ENCODE measurements at places on chromosomes 1 and 21.

DNA sequence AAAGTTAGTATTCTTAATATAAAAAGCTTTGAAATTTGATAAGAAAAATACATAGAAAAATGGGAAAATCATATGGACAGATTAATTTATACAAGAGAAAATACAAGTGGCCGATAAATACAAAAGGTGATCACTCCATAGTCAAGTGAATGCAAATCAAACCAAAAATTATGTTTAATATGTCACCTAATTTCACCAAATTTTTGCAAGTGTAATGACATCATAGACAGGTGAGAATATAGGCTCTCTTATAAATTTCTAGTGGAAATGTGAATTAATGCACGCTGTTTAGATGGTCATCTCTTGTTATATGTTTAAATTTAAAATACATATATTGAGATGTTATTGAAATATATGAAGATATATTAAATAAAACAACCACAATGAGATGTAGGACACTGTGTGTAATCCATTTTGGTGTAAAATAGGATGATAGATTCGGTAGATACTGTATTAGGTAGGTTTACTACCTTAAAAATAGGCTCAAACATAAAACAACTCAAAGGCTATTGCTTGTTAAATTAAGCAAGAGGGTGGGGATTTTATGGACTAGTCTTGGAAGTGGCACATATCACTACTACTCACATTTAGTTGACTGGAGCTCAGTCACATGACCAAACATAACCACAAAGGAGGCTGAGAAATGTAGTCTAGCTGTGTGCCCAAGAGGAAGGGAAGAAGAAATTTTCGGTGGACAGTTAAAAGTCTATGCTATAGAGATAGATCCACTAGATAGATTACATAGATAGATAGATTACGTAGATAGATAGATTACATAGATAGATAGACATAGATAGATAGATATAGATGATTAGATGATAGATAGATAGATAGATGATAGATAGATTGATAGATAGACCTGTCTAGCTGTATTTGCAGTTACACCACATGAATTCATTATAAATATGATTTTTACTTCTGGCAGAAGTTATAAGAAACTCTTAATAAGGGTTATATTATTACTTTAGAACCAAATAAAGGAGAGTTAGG lies 9.2 kb downstream of the INSL5 start:
- DNase-seq: no peak

GRCh38 chr1:230284891-230285290 lies 141.2 kb downstream of the PGBD5 start:
- no peak for DNase-seq

GRCh38 chr1:164423136-164423535 lies 135.8 kb upstream of the PBX1 start:
- DNase-seq: no peak

DNA sequence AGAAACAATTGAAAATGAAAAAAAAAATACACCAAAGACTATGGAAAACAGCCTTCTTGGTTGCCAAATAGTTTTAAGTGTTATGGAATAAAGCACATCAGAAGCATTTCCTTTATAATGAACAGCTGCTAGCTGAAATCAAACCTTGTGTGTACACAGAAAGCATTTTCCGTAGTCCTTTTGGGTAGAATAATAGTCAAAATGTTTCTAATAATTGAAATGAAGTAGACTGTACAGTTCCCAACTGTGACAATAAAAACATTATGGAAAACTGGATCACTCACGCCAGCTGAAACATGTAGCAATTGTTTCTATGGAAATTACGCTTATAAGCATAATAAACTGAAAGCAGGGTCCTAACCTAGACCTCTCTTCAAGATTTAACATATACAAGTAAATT lies 856.3 kb upstream of the B3GALT2 start:
- DNase-seq: no peak

DNA sequence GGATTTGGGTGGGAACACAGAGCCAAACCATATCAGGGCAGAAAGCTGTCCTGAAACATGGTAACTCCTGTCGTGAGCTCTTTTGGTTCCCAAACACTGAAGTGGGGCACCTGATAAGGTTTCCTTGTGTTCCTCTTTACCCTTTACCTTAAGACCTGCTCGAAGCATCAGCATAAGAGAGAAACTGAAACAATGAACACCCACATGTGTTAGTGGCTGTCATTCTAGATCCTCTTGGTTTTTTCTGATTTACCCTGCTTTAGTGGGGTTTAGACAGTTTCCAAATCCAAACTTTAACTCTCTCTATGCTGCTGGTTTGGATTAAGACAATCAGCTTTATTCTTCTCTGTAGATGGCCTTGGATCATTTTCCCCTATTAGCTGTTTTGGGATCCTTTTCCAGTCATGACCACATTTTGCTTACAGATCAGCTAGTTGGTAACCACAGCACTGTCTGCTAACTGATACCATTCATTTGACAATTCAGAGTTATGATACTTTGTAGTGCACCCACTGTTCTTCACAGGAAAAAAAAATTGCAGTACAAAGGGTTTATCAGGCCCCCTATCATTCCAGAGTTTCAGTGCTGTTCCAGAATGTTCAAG lies 975 bp upstream of the MNDA start:
- DNase-seq: no peak

DNA sequence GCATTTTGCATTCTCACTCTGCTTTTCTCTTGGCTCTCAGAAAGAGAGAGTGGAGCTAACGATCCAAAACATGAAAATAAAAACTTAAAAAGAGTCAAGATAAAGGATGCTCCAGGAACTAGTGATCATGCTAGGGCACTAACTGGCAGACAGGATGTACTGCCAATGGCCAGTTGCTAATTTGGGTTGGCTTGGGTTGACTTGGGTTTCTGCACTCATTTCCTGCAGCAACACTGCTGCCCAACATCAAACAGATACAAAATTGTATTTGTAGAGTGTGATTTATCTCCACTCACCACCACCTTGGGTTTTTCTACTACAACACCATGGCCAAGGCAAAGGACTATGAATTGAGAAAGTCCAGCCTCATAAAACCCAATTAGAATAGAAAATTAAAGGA lies 662.3 kb upstream of the PTBP2 start:
- no peak for DNase-seq

DNA sequence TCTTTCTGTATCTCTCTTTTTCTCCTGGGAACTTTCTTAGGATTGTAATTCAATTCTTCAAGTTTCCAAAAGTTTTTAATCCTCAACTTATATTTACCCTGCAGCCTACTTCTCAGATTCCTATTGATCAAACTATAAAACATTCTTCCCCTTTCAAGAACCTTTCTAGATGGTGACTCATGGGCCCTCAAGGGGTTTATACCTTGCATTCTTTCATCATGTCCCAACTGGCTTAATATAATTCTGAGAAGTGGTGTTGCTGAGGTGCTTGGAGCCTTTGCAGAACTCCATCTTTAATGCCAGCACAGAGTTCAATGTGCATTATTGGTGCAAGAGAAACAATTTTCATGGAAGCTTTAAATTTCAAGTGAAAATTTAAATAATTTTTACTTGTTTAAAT lies 273.4 kb downstream of the VAV3 start:
- DNase-seq: no peak

GRCh38 chr1:228292609-228292911 lies 84.7 kb downstream of the OBSCN start:
- no peak for DNase-seq

- no peak for DNase-seq
These were observed 1793.2 kb downstream of the NCAM2 start for GRCh38 chr21:22791376-22791775.

- DNase-seq: no peak
These were observed 58.0 kb downstream of the NPHP4 start for GRCh38 chr1:5934058-5934884.

DNA sequence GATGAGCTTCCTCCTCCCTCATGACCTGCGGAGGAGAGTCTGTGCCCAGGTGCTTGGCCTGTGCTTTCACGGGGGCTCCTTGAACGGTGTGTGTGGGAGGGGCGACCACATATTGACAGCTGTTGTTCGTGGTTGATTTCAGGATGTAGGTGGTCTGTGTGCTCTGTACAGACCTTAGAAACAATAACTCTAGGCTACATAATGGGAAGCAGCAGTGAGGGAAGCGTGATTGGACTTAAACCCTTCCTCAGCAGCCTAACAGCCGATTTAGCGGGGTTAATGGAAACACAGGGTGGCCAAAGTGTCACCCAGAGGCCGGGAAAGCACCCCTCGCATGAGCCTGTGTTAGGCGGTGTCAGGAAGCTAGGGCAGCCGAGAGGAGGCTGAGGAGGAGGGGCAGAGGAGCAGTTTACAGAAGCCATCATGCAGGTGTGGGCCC lies 56.0 kb downstream of the TBCE start:
- peak; percentile 5 for DNase-seq

DNA sequence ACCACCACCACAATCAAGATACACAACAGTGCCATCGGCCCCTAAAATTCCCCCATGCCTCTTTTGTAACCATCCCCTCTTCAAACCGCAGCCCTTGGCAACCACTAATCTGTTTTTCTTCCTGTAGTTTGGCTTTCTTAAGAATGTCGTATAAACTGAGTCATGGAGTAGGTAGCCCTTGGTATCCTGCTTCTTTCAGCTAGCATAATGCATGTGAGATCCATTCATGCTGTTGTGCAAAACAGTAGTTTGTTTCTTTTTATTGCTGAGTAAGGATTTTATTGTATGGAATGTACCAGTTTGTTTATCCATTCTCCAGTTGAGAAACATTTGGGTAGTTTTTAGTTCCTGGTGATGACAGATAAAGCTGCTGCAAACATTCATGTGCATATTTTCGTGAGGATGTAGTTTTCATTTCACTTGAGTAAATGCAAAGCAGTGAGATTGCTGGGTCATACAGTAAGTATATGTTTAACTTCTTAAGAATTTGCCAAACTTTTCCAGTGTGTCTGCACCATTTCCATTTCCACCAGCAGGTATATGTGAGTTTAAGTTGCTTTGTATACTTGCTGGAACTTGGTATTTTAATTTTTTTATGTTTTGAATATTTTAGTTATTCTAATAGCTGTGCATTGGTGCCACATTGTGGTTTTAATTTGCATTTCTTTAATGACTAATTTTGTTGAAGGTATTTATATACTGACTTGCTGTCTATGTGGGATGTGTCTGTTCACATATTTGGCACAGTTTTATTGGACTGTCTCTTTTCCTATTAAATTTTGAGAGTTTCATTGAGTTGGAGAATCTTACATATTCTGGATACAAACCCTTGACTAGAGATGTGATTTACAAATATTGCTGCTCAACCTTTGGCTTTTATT lies 148.4 kb upstream of the MAP1LC3C start:
- DNase-seq: no peak

GRCh38 chr21:28127175-28127785 lies 865.4 kb downstream of the LTN1 start:
- DNase-seq: no peak

GRCh38 chr1:225595974-225596551 lies 56.9 kb downstream of the ENAH start:
- DNase-seq: no peak

- DNase-seq: no peak
These were observed 504 bp downstream of the DHRS3 start for GRCh38 chr1:12617511-12617900.

DNA sequence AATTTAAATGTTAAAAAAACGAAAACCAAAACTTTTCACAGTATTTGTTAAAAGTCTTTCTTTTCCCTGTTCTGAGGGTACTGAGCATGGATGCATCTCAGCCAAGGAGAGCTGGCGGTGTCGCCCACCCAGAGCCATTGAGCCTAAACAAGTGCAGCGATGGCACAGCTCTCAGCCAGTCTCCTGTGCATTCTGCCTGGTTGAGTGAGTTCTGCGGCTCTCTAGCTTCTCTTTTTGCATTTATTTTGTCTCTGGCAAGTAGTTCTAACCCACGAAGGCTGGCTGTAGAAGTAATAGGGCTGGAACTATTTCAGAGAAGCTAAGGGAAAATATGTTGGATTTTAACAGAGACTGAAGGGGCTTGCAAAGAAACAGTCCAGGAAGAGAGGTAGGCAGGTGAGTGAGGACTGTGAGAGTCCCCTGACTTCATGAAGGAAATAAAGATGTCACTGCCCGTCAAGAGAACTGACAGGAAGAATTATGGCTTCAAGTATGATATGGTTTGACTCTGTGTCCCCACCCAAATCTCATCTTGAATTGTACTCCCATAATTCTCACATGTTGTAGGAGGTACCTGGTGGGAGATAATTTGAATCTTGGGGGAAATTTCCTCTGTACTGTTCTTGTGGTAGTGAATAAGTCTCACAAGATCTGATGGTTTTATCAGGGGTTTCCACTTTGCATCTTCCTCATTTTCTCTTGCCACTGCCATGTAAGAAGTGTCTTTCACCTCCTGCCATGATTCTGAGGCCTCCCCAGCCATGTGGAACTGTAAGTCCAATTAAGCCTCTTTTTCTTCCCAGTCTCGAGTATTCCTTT lies 35.7 kb upstream of the LIN9 start:
- no peak for DNase-seq

- no peak for DNase-seq
These were observed 79.7 kb downstream of the RUNX3 start for GRCh38 chr1:24850328-24850920.

DNA sequence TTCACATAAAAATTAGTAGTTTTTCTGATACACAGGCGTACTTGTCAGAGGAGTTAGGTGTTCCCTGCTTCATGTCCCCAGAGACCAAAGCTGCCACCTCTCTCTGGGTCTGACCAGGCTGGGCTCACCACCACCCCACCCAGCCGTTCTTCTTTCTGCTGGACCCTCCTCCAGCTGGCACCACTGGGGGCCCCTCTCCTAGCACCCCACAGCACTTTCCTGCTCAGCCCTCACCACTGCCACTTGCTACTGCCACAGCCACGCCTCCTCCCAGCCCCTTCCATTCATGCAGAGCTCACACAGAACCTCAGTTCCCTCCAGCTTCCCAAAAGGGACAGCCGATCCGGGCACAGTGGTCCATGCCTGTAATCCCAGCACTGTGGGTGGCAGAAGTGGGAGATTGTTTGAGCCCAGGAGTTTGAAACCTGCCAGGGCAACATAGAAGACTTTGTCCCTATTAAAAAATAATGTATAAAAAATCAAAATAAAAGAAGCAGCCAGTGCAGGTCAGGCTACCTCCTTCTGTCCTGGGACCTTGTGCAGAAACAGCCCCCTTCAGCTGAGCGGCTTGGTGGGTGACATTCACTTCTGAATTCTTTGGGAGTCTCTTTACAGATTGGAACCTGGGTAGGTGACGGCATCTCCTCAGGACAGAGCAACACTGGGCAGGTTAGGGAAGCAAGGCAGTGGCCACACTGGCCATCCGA lies 208.3 kb downstream of the TOMM20 start:
- no peak for DNase-seq

DNA sequence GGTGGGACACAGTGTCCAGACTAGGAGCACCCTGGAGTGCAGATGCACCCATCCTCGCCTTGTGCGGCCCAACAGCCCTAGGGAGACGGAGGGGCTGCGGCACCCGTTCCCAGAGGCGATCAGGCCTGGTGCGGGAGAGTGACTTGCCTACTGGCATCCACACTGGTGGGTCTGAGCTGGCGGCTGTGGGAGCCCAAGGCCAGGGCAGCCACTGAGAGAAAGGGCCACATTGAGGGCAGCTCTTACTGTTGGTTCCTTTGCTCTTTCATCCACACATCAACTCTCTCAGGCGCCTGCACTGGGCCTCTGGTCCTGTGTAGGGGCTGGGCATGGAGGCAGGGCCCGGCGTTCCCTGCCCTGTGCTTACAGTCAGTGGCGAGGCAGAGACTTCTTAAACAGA lies 8.6 kb downstream of the PODN start:
- DNase-seq: no peak
